ENCODE measurements at places on chromosomes 1 and 21. TPM values are rescaled to one million over a fixed set of nuclear protein-coding genes. Genes with fewer than 3 reads are reported as not detected.

DNA sequence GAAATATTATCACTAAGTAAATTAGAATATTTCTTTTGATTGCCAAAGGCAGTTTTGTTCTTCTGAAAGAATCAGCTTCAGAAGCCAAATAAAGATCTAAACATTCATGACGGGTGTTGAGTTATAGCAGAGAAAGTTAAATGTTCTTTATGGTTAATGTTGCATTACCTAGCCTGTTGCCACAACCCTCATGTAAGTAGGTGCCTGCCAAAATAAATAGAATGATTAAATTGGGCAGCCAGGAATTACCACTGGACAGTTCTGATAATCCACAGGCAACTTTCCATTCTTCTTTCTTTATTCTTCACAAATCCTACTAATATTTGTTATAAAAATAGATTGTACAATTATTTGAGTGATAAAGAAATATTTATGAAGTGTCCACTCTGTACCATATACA lies 217.9 kb upstream of the NRIP1 start:
- no peak overlapping the region for H3K4me3 ChIP-seq
- no peaks in the 10 kb centered on the region for H3K27me3 ChIP-seq
- no peak overlapping the region for H3K27ac ChIP-seq
- H3K4me1 ChIP-seq: peaks cover 6% of the 10 kb centered on the region

DNA sequence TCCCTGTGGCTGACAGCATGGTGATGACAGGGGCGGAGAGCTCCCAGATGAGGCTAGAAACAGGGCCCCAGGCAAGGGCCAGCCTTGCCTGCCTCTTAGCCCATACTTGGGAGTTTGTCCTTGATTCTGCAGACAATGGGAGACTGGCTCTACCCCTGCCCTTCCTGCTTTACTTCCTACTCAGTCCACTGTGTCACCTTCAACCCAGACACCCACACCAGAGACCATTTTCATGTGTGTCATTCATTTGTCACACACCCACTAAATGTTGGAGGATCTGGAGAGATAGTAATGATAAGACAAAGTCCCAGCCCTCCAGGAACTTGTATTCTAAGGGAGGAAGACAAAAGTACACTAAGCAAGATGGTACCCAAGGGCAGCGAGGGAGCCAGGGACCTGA lies 43.7 kb downstream of the SYT6 start:
- DNase-seq: no peak
- peaks cover 12% of the 10 kb centered on the region for H3K4me1 ChIP-seq
- no peaks in the 10 kb centered on the region for H3K27me3 ChIP-seq
- no peak overlapping the region for H3K27ac ChIP-seq
- no peaks in the 10 kb centered on the region for H3K36me3 ChIP-seq
- H3K4me3 ChIP-seq: no peak overlapping the region

- DNase-seq: no peak
- no peaks in the 10 kb centered on the region for H3K36me3 ChIP-seq
- H3K4me3 ChIP-seq: no peak overlapping the region
- peaks cover 27% of the 10 kb centered on the region for H3K4me1 ChIP-seq
Observed at GRCh38 chr1:223035724-223036478, 107.1 kb downstream of the TLR5 start.

- peaks cover 36% of the 10 kb centered on the region for H3K4me1 ChIP-seq
- no peak overlapping the region for H3K27ac ChIP-seq
- no peaks in the 10 kb centered on the region for H3K36me3 ChIP-seq
- no peak for DNase-seq
Observed at GRCh38 chr1:44032170-44032790, 1.0 kb upstream of the SLC6A9 start.

GRCh38 chr1:51515312-51515960 lies 3.6 kb downstream of the EPS15 start:
- no peaks in the 10 kb centered on the region for H3K27me3 ChIP-seq
- peaks cover 18% of the 10 kb centered on the region for H3K4me1 ChIP-seq
- peak overlapping the region; percentile 93 for H3K27ac ChIP-seq

DNA sequence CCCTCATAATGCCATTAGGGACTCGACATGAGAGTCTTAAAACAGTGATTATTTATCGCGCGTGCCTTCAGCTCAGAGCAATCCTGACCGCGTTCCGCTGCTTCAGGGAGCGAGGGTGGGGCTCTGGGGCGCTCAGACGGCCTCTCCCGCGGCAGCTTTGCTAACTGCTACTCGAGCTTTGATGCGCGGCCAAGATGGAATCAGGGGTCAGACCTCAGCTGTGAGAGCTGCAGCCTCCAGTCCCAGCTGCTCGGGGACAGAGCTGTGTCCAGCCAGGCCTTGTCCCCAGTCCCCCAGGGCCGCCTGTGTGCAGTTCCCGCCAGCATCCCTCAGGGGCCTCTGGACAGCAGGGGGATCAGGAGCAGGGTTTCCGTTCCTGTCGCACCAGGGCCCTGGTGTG lies 104.6 kb upstream of the TTC34 start:
- H3K36me3 ChIP-seq: no peaks in the 10 kb centered on the region
- no peaks in the 10 kb centered on the region for H3K27me3 ChIP-seq
- no peak for DNase-seq
- no peaks in the 10 kb centered on the region for H3K4me1 ChIP-seq

DNA sequence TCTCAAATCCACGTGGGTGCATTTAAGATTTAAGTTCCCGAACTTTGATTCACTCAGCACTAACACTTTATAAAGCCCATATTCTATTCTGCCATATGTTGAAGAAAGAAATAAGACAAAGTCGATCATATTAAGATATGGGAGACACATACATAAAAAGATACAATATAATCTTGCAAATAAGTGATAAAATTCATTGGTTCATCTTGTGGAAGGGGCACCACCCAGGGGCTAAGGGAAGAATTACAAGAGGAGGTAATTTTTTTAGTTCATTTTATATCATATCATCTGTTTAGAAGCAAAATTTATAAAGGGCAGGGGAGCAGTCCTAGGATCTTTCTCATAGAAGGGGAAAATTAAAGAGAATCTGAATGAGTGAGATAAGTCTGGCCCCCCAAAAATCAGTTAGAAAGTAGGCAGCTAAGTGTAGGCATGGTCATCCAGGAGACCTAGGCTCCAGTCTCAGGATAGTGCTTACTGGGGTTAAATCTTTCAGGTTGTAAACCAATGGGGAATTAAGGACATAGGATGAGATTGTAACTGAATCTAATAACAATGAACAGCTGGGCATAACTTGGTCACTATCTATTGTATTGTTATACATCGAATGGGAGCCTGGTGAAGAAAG lies 124.2 kb upstream of the L1TD1 start:
- no peaks in the 10 kb centered on the region for H3K4me1 ChIP-seq
- peaks cover 20% of the 10 kb centered on the region for H3K36me3 ChIP-seq
- DNase-seq: peak; percentile 37
- no peak overlapping the region for H3K27ac ChIP-seq
- no peaks in the 10 kb centered on the region for H3K27me3 ChIP-seq

RGS13 gene
- not detected for total RNA-seq

FCAMR gene
- not detected for total RNA-seq
